Muscle of leg (tissue), 16 donors: ENCODE measurements at places on chromosomes 7 and 10. TPM values are rescaled to one million over a fixed set of nuclear protein-coding genes. Genes with fewer than 3 reads are reported as not detected.
A peak's percentile ranks its signal among the peaks of the same experiment; 100 is the strongest.

DNA sequence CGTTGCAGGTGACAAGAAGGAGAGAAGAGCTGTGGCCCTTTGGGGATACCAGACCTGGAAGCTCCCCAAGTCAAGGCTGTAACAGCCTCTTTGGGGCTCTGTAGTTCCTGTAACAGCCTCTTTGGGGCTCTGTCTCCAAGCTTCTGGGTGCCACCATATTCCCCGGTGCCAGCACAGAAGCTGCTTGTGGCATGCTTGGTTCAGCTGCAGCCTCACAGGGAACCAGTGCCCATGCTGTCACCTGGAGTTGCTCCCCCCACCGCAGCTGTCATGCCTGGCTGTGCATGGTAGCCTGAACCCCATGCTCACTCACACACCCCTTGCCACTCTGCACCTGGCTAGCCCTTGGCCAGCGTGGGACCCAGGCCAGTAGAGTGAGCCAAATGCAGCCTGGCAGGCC, 109.1 kb downstream of the ELAPOR2 start:
- no peak overlapping the region for H3K27ac ChIP-seq
- H3K27me3 ChIP-seq, result no peaks in the 10 kb centered on the region
- no peaks in the 10 kb centered on the region for H3K36me3 ChIP-seq
- H3K4me1 ChIP-seq, result no peaks in the 10 kb centered on the region
- no peak for DNase-seq

- no peak overlapping the region for H3K27ac ChIP-seq
- DNase-seq, result no peak
- H3K4me3 ChIP-seq, result no peak overlapping the region
Measured at GRCh38 chr7:15985587-15986384, 299.3 kb upstream of the MEOX2 start.

DNA sequence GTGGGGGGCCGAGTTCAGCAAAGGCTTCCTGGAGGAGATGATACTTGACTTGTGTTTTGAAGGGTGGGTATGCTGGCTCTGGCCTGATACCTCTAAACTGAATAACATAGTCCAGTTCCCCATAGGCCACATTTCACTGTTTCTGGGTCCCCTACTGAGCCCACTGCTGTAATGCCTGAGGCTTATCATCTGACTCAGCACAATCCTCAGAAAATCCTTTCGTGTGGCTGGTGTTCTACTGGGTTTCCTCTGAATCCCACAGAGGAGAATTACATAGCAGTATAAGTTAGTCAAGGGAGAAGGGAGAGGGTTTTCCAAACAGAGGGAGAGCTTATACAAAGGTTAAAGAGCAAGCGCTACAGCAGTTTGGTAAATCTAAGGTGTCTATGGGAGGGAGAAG, 2.8 kb upstream of the R3HCC1L start:
- no peak overlapping the region for H3K4me3 ChIP-seq
- H3K27me3 ChIP-seq, result peaks cover 6% of the 10 kb centered on the region
- no peak overlapping the region for H3K27ac ChIP-seq
- H3K4me1 ChIP-seq, result peaks cover 6% of the 10 kb centered on the region
- no peaks in the 10 kb centered on the region for H3K36me3 ChIP-seq
- no peak for DNase-seq

DNA sequence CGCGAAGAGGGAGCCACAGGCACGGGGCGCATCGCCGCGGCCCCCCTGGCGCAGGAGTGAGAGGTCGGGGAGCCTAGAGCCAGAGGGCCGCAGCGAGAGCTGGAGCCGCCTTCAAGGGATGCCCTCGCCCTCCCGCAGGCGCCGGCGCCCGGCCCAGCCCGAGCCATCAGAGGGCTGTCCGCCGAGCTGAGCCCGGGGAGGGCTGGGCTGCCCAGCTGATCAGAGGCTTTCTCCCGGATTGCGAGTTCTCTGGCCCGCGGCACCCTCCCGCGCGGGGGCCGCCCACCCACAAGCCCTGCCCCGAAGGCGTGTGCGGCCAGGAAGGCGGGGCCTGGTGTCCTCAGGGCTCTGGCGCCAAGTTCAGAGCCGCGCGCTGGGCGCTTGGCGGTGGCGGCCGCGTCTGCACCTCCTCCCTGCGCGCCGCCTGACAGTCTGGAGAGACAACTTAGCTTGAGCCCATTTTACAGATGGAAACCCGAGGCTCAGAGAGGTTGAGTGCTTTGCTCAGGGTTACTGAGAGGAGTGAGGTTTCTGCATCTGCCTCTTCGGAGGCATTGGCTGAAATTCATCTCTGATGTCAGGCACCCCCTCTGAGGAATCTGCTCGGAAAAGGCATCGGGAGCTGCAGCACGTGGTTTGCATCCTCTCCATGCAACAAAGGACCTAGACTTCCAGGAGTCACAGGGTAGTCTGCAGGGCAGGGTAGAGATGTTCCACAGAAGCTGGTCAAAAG, 3.8 kb upstream of the ANTXRL start:
- no peaks in the 10 kb centered on the region for H3K36me3 ChIP-seq
- H3K4me1 ChIP-seq, result peaks cover 7% of the 10 kb centered on the region
- peak; percentile 88 for DNase-seq
- peaks cover 17% of the 10 kb centered on the region for H3K27me3 ChIP-seq
- H3K4me3 ChIP-seq, result peak overlapping the region; percentile 44

GRCh38 chr10:63866747-63867140, 345.5 kb downstream of the REEP3 start:
- no peaks in the 10 kb centered on the region for H3K27me3 ChIP-seq
- H3K36me3 ChIP-seq, result no peaks in the 10 kb centered on the region
- no peak overlapping the region for H3K4me3 ChIP-seq
- peaks cover 11% of the 10 kb centered on the region for H3K4me1 ChIP-seq
- DNase-seq, result peak; percentile 15
- no peak overlapping the region for H3K27ac ChIP-seq

- peak; percentile 45 for DNase-seq
- no peaks in the 10 kb centered on the region for H3K4me1 ChIP-seq
- H3K27me3 ChIP-seq, result no peaks in the 10 kb centered on the region
- no peak overlapping the region for H3K27ac ChIP-seq
Measured at GRCh38 chr7:111059833-111060232, 31.1 kb upstream of the LRRN3 start.

DNA sequence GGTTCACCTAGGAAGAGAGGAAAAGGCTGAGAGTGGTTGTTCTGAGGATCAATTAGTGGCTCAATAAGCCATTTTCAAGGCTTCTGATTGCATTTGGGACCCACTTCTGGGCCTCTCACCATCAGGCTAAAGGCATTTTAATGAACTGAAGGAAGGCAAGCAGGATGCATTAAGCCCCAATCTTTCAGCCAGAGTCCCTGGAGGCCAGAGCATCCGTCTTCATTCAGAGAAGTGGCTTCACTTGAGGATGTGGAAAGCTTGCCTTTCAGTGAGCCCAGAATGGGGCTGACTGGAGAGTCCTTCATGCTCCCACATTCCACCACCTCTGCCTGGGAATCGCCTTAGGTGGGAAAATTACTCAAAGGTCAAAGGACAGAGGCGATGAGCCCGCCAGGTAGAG, 41.8 kb downstream of the COL17A1 start:
- H3K27ac ChIP-seq, result no peak overlapping the region
- H3K4me1 ChIP-seq, result no peaks in the 10 kb centered on the region
- H3K36me3 ChIP-seq, result no peaks in the 10 kb centered on the region
- no peak for DNase-seq

DNA sequence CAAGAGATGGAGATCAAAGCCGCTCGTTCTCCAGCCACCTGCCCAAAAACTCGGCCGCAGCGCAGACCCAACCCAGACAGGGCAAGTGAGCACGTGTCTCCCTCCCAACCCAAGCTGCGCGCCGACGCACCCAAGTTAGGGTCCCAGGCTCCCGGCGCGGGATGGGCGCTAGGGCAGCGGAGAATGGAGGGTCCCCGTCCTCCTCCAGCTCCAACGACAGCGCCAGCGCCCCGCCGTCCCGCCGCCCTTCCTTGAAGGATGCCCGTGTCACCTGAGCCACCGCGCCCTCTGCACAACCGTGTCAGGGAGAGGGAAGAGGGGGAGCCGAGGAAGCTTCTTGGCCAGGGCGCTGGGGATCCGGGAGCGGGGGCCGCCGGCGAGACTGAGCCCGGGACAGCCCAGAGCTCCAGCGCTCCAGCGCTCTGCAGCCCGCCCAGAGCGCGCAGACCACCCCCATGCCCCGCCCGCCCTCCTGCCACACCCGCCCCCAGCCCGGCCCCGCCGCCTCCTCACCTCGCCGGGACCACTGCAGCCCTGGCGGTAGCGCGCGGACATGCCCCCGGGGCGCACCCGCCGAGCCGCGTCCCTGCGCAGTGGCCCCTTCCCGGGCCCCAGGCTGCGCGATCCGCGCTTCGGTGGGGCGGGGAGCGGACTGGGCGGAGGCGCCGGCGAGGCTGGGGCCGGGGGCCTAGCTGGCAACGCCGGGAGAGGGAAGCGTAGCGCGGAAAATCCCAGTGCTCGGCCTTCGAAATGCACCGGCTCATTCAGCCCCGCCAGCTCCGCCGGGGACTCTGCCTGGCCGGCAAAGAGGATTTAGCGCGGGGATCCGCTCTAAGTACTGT, at the start of gene SLC16A12:
Gene SLC16A12, minus strand, starts transcription at position 424 of the 842 bp plus-strand sequence. CDS start 73,016 bp downstream, outside the sequence.
- peaks cover 8% of the 10 kb centered on the region for H3K4me1 ChIP-seq
- no peaks in the 10 kb centered on the region for H3K36me3 ChIP-seq
- peak; percentile 61 for DNase-seq
- H3K4me3 ChIP-seq, result peak within 1 kb of the TSS; percentile 46

DNA sequence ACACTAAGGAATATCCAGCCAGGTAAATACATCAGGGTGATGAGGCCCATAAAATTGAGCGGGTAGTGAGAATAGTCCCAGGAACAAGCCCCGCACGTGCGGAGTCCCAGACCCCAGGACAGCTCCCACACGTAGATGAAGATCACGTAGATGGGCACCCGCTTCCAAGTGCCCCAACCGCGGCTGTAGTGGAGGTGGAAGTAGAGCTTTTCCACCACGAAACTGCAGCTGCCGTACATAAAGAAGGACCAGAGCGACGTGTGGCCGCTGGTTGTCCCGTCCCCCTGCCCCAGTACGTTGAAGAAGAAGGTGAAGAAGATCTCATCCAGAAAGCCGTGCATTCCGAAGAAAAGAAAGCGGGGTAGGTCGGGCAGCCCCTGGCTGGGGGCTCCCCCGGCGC, 948 bp downstream of the TMEM229A start:
- peaks cover 15% of the 10 kb centered on the region for H3K4me1 ChIP-seq
- DNase-seq, result peak; percentile 1
- peaks cover 33% of the 10 kb centered on the region for H3K27me3 ChIP-seq
- no peaks in the 10 kb centered on the region for H3K36me3 ChIP-seq
- H3K27ac ChIP-seq, result no peak overlapping the region

- no peak overlapping the region for H3K27ac ChIP-seq
- DNase-seq, result no peak
- no peak overlapping the region for H3K4me3 ChIP-seq
- H3K27me3 ChIP-seq, result no peaks in the 10 kb centered on the region
- no peaks in the 10 kb centered on the region for H3K36me3 ChIP-seq
Measured at GRCh38 chr7:78363866-78364265, 565.3 kb downstream of the PHTF2 start.

- no peaks in the 10 kb centered on the region for H3K4me1 ChIP-seq
- no peak overlapping the region for H3K27ac ChIP-seq
- no peaks in the 10 kb centered on the region for H3K36me3 ChIP-seq
- DNase-seq, result no peak
- no peak overlapping the region for H3K4me3 ChIP-seq
Measured at GRCh38 chr10:8439040-8439439, 384.6 kb downstream of the GATA3 start.

DNA sequence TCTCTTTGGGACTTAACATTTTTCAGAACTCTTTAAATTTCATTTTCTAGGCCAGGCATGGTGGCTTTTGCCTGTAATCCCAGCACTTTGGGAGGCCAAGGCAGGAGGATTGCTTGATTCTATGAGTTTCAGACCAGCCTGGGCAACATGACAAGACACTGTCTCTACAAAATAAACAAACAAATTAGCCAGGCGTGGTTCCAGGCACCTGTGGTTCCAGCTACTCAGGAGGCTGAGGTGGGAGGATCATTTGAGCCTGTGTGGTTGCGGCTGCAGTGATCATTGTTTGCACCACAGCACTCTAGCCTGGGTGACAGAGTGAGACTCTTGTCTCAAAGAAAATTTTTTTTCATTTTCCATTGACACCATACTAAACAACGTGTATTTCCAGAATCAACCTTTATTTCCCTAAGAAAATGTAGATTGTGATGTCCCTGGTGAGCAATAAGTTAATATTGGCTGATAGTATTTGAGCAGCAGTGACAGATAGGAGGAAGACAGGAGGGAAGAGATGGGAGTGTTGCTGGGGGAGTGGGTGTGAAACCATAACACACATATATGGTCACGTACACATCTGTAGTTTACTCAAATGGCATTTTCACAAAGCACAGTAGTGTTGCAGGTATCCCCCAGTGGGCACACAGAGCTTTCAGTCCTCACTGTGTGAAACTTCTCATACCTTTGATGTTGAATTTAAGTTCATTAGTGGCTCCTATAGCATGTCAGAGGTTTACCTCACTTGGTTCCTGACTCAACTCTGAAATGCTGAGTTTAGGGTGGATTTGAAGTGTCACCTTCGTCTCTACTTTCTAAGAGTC, 205.6 kb downstream of the AUTS2 start:
- H3K4me1 ChIP-seq, result peaks cover 5% of the 10 kb centered on the region
- no peak for DNase-seq
- no peaks in the 10 kb centered on the region for H3K27me3 ChIP-seq
- H3K27ac ChIP-seq, result no peak overlapping the region
- H3K4me3 ChIP-seq, result no peak overlapping the region
- no peaks in the 10 kb centered on the region for H3K36me3 ChIP-seq

DNA sequence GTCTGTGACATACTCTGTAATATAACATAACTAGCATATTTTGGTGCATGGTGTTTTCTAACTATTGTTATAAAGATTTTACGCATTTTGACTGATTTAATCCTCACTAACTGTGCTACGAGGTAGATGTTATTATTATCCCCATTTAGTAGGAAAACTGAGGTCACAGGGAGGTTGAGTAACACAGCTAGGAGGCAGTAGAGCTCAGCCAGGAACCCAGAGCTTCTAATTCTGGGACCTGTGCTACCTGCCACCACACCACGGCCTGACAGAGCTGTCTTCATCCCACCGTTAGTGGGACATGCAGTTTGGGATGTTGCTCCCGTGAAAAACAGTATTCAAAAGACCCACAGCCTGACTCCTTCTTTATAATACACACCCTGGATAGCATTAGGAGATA, 962.5 kb downstream of the CNTNAP2 start:
- no peak overlapping the region for H3K4me3 ChIP-seq
- no peaks in the 10 kb centered on the region for H3K4me1 ChIP-seq
- DNase-seq, result no peak
- no peaks in the 10 kb centered on the region for H3K36me3 ChIP-seq
- no peak overlapping the region for H3K27ac ChIP-seq

DNA sequence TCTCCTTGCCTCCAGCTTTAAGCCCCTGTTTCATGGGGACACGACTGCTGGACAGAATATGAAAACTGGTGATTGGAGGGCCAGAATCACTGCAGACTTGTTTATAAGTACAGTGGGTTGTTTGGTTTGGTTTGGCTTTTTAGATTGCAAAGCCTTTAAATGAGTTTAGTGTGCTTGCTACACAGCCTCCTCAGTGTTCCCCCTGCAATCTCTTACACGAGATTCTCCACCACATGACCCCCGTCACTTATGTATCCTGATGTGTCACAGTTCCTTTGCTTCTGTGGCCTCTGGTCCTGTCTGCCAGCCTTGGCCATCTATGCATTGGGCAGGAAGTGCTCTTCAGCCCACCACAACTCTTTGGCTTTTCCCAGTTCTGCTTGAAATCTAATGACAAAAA, 103.7 kb upstream of the ANKRD1 start:
- no peaks in the 10 kb centered on the region for H3K27me3 ChIP-seq
- peak overlapping the region; percentile 57 for H3K27ac ChIP-seq
- H3K4me1 ChIP-seq, result peaks cover 33% of the 10 kb centered on the region
- H3K36me3 ChIP-seq, result no peaks in the 10 kb centered on the region

NKX1-2 gene
- 0.05 TPM for polyA plus RNA-seq

FAM131B gene
- polyA plus RNA-seq, result 1.5 TPM

C7orf33 gene
- polyA plus RNA-seq, result 0.41 TPM

GIMAP5 gene
- 9.3 TPM for polyA plus RNA-seq

ASB4 gene
- 20.9 TPM for polyA plus RNA-seq

NME8 gene
- polyA plus RNA-seq, result not detected

FAM237B gene
- not detected for polyA plus RNA-seq
